ENCODE measurements at places on chromosomes 2 and 18. TPM values are rescaled to one million over a fixed set of nuclear protein-coding genes. Genes with fewer than 3 reads are reported as not detected.
A peak's percentile ranks its signal among the peaks of the same experiment; 100 is the strongest.

IL18RAP gene
- not detected for polyA plus RNA-seq

CCDC74B gene
- polyA plus RNA-seq: 1.8 TPM

LOXL3 gene
- polyA plus RNA-seq: 13.7 TPM

GALNT5 gene
- 51.5 TPM for polyA plus RNA-seq

CIB4 gene
- not detected for polyA plus RNA-seq

DNA sequence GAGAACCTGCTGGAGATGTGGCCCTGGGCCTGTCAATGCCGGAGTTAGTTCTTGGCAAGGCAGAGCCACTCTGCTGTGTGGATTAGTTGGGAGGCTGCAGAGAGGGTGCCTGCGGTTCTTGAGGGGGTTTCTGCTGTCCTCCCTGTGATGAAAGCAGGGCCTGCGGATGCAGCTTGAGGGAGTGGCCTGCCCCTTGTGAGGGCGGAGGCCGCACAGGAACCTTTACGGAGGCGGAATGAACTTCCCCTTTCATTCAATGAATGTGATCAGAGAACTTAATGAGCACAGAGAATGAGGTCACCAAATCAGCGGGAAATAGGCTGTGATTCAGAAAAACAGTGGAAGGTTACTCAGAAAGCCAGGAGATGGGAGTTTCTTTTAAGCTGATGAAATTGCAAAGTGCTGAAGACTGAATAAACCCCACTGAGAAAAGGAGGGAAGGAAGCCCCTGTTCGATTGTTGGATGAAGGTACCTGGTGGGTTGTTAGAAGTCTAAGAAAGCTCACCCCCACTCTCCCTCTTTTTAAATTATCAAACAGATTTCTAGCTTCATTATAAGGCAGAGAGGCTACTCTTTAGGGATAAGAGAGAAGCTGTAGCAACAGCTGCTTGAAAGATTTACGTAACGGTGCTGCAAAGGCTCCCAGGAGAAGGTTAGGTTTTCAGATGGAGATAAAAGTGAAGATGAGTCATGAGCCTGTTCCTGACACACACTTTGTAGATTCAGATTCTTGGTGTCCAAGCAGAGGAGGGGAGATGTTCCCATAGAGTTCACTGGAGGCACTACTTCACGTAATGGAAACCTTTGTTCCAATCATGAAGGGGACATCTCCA is 47.4 kb downstream of the VWA3B start:
- no peaks in the 10 kb centered on the region for H3K36me3 ChIP-seq
- no peak for DNase-seq
- no peaks in the 10 kb centered on the region for H3K4me1 ChIP-seq
- H3K27me3 ChIP-seq: peaks cover 4% of the 10 kb centered on the region
- no peak overlapping the region for H3K4me3 ChIP-seq

GRCh38 chr18:10130606-10131005 is 216.8 kb downstream of the VAPA start:
- H3K4me3 ChIP-seq: no peak overlapping the region
- H3K27ac ChIP-seq: no peak overlapping the region
- DNase-seq: no peak
- no peaks in the 10 kb centered on the region for H3K36me3 ChIP-seq
- no peaks in the 10 kb centered on the region for H3K4me1 ChIP-seq

GRCh38 chr18:57630754-57631595 is 9.3 kb upstream of the NARS1 start:
- no peaks in the 10 kb centered on the region for H3K27me3 ChIP-seq
- peaks cover 6% of the 10 kb centered on the region for H3K4me1 ChIP-seq
- no peaks in the 10 kb centered on the region for H3K36me3 ChIP-seq
- peak overlapping the region; percentile 85 for H3K27ac ChIP-seq
- peak overlapping the region; percentile 95 for H3K4me3 ChIP-seq

DNA sequence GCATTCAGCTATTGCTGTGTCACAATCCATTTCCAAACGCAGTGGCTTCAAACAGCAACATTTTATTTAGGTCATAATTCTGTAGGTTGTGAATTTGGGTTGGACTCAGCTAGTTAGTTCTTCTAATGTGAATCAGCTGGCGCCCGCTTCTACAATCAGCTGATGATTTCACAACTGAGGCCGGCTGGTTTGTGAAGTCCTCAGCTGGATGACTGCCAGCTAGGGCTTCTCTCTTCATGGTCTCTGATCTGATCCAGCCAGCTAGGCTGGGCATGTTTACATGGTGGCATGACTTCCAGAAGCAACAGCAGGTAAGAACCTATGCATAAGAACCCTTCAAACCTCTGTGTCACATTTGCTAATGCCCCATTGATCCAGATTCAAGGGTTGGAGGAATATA is 172.0 kb downstream of the SLC4A10 start:
- H3K27ac ChIP-seq: no peak overlapping the region
- H3K27me3 ChIP-seq: no peaks in the 10 kb centered on the region
- H3K36me3 ChIP-seq: no peaks in the 10 kb centered on the region
- H3K4me3 ChIP-seq: no peak overlapping the region
- H3K4me1 ChIP-seq: no peaks in the 10 kb centered on the region
- DNase-seq: peak; percentile 42

DNA sequence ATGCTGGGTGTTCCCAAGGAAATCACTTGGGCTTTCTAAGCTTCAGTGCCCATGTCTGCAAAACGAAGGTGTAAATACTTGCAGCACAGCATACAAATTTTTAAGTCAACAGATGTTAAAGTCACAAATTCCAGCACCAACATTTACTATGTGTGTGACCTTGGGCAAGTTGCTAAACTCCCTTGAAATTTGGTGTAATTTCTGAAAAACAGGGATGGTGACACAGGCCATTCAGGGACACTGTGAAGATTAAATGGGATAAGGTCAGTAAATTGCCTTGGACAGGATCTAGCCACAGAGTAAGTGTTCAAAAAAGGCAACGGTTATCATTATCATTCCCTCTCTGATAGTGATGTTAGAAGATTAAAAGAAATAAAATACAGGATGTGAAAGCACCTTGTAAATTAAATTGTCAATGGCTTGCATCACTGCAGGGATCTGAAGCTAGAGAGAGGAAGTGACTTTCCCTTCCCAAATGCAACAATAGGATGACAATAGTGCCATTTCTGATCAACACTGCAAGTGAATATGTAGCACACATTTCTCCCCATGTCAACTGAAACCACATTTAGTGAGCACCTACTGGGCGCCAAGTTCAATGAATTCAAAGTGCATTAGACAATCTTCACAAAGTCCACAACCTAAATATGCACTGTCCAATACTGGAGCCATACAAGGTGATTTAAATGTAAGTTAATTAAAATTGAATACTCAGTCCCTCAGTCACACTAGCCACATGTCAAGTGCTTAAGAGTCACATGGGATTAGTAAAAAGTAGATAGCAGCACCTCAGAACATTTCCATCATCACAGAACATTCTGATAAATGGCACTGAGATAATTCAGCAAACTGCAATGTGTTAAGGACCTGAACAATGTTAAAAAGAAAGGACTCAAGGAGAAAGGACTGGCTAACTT is 81.2 kb downstream of the STK39 start:
- H3K36me3 ChIP-seq: no peaks in the 10 kb centered on the region
- no peak for DNase-seq
- H3K4me3 ChIP-seq: no peak overlapping the region

DNA sequence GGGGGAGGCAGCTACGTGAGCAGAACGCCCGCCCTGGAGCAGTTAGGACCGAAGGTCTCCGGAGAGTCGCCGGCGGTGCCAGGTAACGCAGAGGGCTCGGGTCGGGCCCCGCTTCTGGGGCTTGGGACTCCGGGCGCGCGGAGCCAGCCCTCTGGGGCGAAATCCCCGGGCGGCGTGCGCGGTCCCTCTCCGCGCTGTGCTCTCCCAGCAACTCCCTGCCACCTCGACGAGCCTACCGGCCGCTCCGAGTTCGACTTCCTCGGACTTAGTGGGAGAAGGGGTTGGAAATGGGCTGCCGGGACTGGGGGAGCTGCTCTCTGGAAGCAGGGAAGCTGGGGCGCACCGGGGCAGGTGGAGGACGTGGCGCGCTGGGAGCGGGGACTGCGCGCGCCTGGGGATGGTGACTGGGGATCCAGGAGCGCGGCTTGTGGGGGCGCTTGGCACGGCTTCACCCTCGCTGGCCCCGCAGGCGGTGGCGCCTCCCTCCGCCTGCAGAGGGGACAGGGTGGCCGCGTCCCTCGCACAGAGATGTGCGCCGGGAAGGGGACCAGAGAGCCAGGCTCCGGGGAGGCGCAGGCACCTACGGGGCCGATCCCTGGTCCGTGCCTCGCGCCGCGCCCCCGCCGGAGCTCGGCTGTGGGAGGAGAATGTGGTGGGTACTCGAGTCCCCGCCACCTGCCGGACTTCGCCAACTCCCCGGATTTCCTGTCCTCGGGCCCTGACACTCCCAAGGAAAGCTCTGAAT is 688 bp downstream of the CDH20 start:
- H3K4me1 ChIP-seq: peaks cover 4% of the 10 kb centered on the region
- H3K27ac ChIP-seq: no peak overlapping the region
- H3K27me3 ChIP-seq: peaks cover 14% of the 10 kb centered on the region
- DNase-seq: peak; percentile 24

DNA sequence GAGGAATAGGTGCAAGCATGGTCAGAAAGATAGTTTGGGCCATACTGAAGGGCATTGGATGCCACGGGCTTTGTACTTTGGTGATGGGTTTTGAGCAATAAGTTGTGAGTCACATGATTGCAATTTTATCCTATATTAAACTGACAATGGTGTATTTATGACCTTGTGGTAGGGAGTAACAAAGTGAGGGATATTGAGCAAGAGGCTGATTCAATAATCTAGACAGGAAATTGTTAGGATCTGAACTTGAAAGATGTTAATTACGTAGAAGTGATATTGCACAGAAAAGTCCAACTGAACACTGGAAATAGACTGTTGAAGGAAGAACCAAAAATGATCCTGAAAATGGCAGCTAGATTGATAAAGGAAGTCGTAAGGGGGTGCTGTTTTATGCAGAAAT is 46.6 kb upstream of the TCF4 start:
- no peaks in the 10 kb centered on the region for H3K27me3 ChIP-seq
- no peak overlapping the region for H3K4me3 ChIP-seq
- DNase-seq: peak; percentile 78
- no peaks in the 10 kb centered on the region for H3K36me3 ChIP-seq
- no peak overlapping the region for H3K27ac ChIP-seq

Data from fibroblast of lung (primary cell).